Activated CD8-positive, alpha-beta memory T cell treated with anti-CD3 and anti-CD28 coated beads for 36 hours (primary cell): ENCODE measurements at places on chromosomes 4 and X. TPM values are rescaled to one million over a fixed set of nuclear protein-coding genes. Genes with fewer than 3 reads are reported as not detected.

Gene IRAK1
- 201 TPM for total RNA-seq

Gene EXOC1L
- not detected for total RNA-seq

Gene FAT1
- total RNA-seq, result not detected

Gene UGT2A1
- total RNA-seq, result not detected

Gene UCP1
- total RNA-seq, result not detected

Gene BEX5
- 2.8 TPM for total RNA-seq
